ENCODE measurements at places on chromosomes 3 and 15.

DNA sequence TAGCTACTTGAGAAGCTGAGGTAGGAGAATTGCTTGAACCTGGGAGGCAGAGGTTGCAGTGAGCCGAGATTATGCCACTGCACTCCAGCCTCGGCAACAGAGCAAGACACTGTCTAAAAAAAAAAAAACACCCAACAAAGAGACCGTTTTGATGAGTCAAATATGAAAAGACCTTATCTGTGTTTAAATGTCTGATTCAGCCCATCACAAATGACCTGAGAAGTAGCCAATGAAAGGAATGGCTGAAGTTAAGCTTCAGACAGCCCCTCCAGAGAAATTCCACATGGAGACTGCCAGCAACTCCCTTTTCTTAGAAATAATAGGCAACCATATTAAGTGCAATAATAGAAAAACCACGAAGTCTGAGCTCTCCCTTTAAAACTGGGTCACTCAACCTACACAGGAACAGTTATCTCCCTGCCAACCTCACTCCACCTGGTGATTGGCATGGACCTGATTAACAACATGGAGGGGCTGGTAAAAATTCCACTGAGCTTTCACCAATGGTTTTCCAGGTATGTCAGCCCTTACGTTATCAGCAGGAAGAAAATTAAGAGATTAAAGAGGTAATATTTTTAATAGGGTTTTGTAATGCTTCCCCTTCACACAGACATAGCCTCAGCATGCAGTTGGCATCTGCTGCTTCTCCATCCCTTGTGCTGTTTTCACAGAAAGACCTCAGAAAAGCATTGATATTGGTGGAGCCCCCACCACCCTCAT, 238.1 kb upstream of the STT3B start:
- DNase-seq, result peak; percentile 56

GRCh38 chr3:36650271-36650671, 114.1 kb downstream of the DCLK3 start:
- DNase-seq, result peak; percentile 80

DNA sequence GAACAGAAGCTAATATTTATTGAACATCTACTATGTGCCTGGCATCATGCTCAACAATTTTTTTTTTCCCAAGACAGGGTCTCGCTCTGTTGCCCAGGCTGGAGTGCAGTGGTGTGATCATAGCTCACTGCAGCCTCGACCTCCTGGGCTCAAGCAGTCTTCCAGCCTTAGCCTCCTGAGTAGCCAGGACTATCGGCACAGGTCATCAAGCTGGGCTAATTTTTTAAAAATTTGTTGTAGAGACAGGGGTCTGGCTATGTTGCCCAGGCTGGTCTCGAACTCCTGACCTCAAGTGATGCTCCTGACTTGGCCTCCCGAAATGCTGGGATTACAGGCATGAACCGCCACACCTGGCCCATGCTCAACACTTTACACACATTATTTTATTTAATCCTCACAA, 35.7 kb upstream of the CILP start:
- no peak for DNase-seq

- DNase-seq, result no peak
Measured at GRCh38 chr15:66961901-66962300, 103.5 kb upstream of the SMAD3 start.
